ENCODE measurements at places on chromosomes 4 and X. TPM values are rescaled to one million over a fixed set of nuclear protein-coding genes. Genes with fewer than 3 reads are reported as not detected.
A peak's percentile ranks its signal among the peaks of the same experiment; 100 is the strongest.

The SMIM14 gene
- total RNA-seq = 4.8 TPM

- peak; percentile 73 for DNase-seq
Observed at GRCh38 chr4:129822701-129823100, 726.7 kb downstream of the C4orf33 start.

DNA sequence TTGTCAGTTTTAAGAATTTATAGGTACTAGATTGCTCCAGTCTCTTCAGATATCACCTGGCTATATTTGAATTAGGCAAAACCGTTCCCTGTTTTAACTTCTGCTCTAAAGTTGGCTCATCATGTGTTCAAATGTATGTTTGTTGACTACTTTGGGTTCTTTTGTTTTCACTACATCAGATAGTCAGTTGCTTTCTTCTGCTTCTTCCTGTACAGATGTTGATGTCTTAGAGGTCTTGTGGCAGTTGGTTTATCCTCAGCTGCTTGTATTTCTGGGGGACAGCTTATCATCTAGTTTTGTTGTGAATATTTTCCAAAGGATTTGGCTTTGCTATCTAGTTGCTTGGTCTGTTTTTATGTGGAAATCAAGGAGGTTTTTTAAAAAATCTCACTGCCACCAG lies 28.0 kb downstream of the TBC1D19 start:
- no peak for DNase-seq

GRCh38 chrX:38038501-38038900 lies 32.1 kb downstream of the SYTL5 start:
- DNase-seq = no peak

GRCh38 chrX:123274796-123275195 lies 90.7 kb downstream of the GRIA3 start:
- DNase-seq = peak; percentile 3

DNA sequence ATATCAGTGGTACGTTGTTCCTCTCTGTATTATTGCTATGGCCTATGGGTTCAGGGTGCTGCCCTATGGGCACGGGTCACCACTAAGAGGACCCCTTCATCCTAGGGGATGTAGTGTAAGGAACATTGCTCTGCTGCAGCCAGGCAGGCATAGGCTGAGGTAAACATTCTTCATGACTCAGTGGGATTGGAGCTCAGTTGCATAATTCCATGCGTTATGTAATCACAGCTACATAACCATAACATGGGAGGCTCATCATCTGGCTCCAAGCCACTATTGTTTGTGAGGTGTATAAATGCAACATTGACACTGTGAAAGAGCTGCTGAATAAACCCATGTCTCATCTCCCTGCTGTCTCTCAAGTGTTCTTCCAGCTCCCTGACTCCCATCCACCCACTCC lies 375.2 kb downstream of the MAGEE1 start:
- peak; percentile 66 for DNase-seq

GRCh38 chr4:9933956-9934355 lies 87.3 kb downstream of the SLC2A9 start:
- no peak for DNase-seq

- no peak for DNase-seq
Observed at GRCh38 chr4:14726441-14726840, 275.8 kb upstream of the CPEB2 start.

GRCh38 chr4:104912518-104912917 lies 234.2 kb upstream of the TET2 start:
- no peak for DNase-seq

DNA sequence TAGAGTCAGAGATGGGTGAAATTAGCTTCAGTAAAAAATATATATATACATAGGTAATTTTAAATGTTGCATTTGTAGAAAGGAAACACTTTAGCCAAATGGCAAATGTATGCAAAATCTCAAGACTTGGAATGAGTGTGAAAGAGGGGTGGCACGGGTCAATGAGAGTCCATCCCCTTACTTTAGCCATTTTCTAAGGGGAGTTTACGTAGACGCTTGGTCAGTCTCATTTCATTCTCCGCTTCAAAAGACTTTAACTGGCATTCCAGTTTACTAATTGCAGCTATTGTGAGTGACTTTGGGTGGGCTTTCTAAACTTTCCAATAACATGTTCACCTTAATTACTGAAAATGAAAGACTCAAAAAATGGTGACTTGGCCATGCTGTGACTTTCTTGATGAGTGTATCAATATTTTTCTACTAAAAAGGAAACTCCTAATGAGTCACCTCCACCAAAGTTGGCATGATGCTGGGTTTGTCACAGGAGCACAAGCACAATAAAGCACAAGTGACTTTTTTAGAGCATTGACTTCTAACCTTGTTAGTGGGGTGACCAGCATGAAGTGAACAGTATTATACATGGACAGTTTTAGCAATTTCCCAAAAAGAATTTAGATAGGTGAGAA lies 356.0 kb upstream of the RASGEF1B start:
- DNase-seq = peak; percentile 17

GRCh38 chr4:115973768-115974167 lies 860.3 kb upstream of the NDST4 start:
- DNase-seq = no peak

DNA sequence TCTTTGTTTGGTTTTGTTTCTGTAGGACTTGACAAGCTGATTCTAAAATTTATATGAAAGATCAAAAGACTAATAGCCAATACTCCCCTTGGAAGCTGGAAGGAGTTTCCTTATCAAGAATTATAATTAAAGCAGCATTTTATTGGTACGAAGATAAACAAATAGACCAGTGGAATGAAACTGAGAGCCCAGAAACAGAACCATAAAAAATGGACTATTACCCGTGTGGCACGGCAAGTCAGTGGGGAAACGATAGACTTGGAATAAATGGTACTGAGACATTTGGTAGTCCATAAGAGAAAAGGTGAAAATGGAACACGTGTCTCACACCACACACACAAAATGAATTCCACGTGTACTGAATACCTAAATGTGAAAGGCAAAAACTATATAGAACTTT lies 42.4 kb upstream of the CEP135 start:
- no peak for DNase-seq
